ENCODE measurements at places on chromosomes 2 and 18.

- no peak for DNase-seq
Measured at GRCh38 chr2:186984481-186984880, 135.5 kb upstream of the ZSWIM2 start.

GRCh38 chr2:9818097-9818496, 25.2 kb upstream of the TAF1B start:
- no peak for DNase-seq

DNA sequence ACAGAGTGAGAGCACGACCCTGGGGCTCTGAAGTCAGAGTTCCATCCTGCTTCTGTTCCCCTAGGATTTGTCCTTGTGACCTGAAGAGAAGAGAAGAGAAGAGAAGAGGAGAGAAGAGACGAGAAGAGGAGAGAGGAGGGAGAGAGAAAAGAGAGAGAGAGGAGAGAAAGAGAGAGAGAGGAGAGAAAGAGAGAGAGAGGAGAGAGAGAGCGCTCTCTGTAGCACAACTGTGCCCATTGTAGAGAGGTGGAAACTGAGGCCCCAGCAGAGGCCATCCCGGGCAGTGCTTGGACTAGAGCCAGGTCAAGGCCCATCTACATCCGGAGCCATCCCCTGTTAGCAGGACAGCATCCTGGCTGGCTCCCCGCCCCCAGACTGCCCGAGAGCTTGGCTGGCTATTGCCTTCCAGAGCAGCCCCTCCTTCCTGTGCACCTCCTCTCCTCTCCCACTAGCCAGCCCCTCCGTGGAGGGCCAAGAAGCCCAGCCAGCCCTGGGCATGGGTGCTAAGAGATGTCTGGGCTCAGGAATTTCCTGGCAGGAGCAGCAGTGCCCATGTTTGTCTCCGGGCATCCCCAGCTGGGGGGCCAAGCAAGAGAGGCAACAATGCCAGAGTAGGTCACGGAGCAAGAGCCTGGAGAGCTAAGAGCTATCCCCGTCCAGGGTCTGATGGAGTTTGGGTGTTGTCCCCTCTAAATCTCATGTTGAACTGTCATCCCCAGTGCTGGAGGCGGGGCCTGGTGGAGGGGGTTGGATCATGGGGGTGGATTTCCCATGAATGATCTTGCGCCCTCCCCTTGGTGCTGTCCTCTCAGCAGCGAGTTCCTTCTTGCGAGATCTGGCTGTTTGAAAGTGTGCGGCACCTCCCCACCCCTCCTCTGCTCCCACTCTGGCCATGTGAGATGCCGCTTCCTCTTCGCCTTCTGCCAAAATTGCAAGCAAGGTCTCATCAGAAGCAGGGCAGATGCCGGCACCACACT, 18.2 kb upstream of the GPR55 start:
- peak; percentile 37 for DNase-seq

- no peak for DNase-seq
Measured at GRCh38 chr2:37337620-37338280, 6.7 kb upstream of the QPCT start.

- no peak for DNase-seq
Measured at GRCh38 chr2:10375570-10376281, 72.4 kb downstream of the ODC1 start.

- DNase-seq = no peak
Measured at GRCh38 chr2:181817509-181817908, 74.0 kb upstream of the ITPRID2 start.

DNA sequence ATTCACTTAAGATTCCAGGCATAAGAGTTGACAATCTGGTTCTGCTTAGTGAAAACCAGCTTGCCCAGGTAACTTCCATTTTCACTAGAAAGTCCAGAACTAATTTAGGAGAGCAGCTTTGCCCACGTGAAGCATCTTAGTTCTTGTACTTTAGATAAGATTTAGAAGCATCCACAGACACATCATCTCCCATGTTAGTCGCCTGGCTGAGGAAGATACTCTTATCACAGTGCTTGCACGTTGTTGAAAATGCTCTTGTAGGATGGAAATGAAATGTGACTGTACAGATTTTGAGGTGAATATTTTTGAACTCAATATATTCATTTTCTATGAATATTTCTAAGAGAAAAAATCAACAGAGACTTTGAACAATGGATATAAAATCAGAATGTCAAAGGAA, 159.7 kb downstream of the SOCS6 start:
- no peak for DNase-seq

DNA sequence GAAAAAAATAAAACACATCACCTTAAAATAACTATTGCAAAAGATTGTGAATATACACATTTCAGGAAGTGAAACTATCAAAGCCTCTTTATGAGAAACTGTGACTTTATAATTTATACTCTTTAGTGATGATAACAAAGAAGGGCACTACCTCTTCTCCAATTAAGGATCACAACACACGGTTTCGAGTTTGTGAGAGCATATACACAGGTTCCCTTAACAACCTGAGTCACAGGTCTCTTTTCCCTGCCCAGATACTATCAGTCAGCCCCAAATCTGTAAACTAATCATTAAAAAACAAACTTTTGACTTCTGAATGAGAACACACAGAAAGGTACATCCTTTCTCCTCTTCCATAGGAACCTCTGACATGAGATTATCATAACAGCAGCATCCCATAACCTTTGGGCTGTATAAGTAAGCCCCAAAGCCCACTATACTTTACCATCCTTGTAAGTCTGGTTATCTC, 44.9 kb downstream of the PTPN2 start:
- no peak for DNase-seq

DNA sequence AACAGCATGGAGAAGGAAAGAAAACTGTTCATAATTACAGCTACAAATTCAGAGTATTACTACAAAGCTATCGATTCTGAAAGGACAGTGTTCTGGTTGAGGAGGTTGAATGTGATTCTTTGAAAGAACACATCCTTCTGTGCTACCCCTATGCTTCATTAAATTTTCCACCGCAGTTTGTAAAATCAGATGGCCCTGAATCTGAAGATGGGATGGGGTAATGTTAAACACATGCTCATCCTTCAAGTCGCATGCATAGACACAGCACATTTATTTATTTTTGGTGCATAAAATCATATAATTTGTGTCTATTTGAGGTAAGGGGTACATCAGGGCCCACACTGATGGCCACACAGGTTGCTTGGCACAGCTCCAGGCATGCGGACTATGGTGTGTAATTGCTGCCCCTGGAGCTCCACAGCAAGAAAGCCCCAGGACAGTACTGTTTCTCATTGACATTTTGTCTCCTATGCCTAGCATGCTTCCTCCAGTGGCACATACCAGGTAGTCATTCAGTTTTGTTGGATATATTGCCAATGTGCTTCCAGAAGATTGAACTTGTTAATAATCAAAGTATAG, 238.8 kb upstream of the TANK start:
- no peak for DNase-seq

DNA sequence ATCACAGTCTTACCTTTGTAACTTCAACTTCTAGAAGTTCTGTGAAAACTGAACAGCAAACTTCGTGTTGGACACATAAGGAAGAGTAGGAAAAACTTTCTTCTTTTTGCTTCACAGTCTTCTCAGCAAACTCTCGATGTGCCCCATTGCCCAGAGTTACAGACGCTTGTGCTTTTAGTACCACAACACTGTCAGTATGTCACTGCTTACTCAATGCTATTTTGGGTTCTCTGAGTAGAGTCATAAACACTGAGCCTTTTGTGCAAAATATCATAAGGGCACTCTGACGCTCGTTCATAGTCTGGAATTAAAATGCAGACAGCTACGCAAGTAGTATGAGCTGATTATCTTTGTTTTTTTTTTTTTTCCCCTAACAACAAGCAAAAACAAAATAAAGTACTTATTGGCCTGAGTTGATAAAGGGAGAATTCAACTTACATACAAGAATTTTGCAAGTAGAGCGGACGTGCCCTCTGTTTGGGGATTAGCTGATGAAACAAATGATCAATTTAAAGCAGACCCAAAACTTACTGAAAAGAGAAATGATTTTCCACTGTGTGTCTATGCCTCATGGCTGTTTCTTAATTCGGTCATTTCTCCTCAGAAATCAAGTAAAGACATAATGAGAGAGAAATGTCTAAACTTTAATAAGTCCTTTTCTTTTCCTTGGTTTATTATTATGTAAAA, at the start of gene CDH19:
TSS of gene CDH19 (minus strand) at position 150 of the 687 bp plus-strand sequence. CDS start 31,886 bp downstream, outside the sequence.
- DNase-seq = no peak

DNA sequence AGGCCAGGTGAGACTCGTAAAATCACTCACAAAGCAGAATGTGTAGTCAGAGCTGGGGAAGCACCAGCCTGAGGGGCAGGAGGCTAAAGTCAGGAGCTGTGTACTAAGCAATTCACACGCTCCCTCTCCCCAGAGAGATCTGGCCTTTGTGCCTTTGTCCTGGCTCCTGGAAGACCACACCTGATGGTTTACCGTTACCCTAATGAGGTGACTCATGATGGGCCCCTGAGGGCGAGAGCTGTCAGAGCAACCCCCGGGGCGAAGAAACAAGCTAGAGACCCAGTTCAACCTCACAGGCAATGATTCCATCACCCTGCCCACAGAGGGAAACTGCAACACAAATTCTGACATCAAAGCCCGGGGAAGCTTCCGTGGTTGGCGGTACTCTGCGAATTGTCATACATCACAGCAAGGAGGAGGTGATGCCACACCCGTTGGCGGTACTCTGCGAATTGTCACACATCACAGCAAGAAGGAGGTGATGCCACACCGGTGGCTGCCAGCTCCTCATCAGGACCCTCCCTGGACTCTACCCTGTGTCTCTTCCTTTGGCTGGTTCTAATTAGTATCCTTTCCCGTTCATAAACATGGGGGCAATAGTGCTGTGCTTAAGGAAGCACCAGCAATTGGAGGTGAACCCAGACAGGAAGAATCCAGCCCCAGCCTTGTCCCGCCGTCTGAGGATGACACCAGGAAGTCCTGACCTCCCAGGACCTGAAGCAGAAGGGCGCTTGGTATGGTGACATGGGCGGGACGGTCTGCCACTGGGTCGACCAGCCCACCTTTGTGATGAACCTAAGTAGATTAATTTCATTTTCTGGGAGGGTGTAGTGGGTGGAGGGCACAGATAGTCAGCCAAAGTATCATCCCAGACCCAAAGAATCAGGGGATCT, 30.5 kb downstream of the B3GNT7 start:
- no peak for DNase-seq

GRCh38 chr2:200966770-200967169, 3.3 kb upstream of the ORC2 start:
- DNase-seq = no peak

- DNase-seq = no peak
Measured at GRCh38 chr2:143553261-143553660, 424.0 kb downstream of the ARHGAP15 start.

DNA sequence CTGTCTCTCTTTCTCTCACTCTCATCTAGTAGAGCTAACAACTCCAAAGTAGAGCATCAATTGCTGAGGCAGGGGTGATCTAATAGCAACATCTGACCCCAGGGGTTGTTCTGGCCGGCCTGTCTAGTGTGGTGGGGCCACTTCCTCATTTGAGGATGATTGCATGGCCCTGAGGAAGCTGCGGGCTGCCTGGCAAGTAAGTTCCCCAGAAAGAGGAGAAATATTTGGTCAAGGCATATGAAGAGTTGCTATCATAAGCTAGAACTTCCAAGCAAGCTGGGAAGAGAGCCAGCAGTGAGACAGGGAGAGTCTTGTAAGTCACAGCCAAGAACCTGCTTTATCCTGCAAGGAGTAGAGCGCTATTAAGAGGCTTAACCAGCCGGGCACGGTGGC, 50.8 kb upstream of the TMEM87B start:
- DNase-seq = no peak

- no peak for DNase-seq
Measured at GRCh38 chr2:77813599-77813998, 291.4 kb upstream of the LRRTM4 start.

- no peak for DNase-seq
Measured at GRCh38 chr2:217890445-217890844, 112.3 kb downstream of the TNS1 start.

- DNase-seq = no peak
Measured at GRCh38 chr2:181158427-181158826, 178.0 kb downstream of the UBE2E3 start.

- no peak for DNase-seq
Measured at GRCh38 chr2:236319036-236319435, 54.8 kb upstream of the ASB18 start.

DNA sequence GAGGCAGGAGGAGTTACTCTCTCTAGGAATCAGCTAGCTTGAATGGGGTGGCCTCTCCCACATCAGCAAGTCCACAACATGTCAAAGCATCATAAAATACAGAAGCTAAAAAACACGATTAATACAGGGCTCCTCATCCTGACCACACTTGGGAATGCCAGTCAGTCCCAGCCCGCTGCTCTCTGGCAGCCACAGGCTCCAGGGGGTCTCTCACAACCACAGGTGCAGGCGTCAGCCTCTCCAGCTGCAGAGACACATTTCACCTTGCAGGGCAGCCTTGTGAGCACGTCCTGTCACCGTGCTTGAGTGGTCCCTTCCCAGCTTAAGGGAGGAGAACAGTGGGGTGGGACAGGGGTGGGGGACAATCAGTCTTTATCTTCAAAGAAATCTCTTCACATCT, 137.4 kb upstream of the SH3BP4 start:
- no peak for DNase-seq

- no peak for DNase-seq
Measured at GRCh38 chr2:176531608-176532007, 262.4 kb downstream of the MTX2 start.

- no peak for DNase-seq
Measured at GRCh38 chr2:14909795-14910194, 277.3 kb downstream of the LRATD1 start.

- no peak for DNase-seq
Measured at GRCh38 chr2:83725735-83726134, 733.3 kb downstream of the SUCLG1 start.

GRCh38 chr2:134491771-134492441, 226.9 kb downstream of the TMEM163 start:
- DNase-seq = no peak

DNA sequence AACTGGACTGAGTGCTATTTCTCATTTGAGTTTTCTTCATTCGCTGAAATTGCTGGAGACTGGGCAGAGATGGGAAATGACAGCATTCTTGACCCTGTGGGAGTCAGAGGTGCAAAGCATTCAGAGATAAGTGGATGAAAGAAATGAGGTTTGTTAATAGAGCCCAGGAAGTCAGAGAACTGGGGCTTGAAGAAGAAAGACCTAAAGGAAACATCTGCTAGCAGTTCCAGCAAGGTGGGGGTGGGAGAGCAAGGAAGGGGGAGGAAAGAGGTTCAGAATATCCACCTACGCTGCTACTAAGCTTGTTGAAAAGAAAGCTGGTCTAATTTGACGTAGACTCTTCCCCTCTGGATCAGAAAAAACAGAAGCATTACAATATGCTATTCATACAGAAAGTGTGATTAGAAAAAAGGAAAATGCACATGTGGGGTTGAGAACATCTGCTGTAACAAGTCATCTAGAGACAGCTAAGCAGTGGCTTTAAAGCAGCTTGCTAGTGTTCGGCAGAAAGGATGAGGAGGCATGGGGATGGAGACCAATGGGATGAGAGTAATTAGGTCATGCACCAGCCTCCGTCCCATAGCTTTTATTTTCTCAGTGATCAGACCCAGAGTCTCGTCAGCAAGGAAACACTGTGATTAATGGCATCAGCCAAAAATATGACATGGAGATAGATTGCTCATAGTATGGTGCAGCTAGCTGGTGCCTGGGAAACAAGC, 29.7 kb downstream of the NAB1 start:
- DNase-seq = no peak

- no peak for DNase-seq
Measured at GRCh38 chr2:27255187-27255586, 7.7 kb downstream of the SLC30A3 start.

Measured in activated CD4-positive, CD25-positive, alpha-beta regulatory T cell treated with anti-CD3 and anti-CD28 coated beads, Interleukin-2, amount 50 U/mL, for 72 hours (primary cell).